ENCODE measurements at places on chromosomes 16 and 17. TPM values are rescaled to one million over a fixed set of nuclear protein-coding genes. Genes with fewer than 3 reads are reported as not detected.
A peak's percentile ranks its signal among the peaks of the same experiment; 100 is the strongest.

- DNase-seq, result no peak
These were observed 17.1 kb downstream of the RND2 start for GRCh38 chr17:43042025-43042628.

DNA sequence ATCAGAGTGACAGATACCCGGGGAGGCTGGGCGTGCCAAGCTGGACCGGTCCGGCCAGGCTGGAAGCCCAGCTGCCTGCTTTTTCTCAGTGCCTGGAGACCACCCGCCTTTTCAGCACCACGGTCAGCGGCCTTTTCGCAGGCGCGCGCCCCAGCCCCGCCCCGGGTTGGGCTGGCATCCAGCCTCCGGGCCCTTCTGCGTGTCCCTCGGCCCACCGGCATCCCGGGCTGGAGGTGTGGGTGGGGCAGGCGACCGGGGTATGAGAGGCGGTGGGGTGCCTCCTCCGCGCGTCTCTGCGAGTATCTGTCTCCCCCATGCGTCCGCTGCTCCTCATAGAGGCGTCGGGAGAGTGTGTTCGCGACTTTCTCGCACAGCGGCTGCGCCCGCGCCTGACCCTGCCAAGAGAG, 102.5 kb downstream of the MRM1 start:
- peak; percentile 20 for DNase-seq

DNA sequence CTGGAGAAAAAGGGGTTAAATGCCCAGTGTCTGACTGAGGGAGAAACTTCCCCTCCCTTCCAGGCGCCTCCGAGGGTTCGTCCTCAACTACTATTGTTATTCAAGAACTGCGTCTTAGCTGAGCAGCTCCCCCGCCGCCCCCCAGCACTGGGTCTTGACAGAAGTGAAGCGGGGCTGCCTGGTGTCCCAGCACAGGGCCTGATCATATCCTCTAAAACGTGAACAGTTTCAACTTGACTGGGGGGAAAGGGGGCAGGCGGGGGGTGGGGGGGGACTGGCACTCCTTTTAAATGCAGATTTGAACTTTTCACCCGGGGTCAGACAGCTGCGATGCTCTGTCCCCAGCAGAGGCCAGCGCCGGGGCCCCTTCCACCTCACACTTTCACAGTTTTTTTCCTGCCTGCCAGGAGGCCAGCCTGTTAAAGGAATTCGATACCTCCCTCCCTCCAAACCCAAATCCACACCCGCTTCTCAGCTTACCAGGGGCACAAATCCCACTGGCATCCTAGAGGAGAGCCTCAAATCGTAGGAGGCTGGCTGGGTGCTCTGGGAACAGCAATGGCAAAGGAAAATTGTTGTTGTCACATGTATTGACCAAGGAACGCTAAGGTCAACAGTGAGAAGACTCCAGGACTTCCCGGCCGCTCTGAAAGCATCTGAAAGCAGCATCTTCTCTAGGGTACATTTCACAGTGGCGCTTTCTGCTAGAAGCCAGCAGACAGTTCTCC, 14.5 kb downstream of the ZFHX3 start:
- DNase-seq, result no peak

GRCh38 chr17:7838090-7839075, 4.4 kb downstream of the KDM6B start:
- peak; percentile 44 for DNase-seq

DNA sequence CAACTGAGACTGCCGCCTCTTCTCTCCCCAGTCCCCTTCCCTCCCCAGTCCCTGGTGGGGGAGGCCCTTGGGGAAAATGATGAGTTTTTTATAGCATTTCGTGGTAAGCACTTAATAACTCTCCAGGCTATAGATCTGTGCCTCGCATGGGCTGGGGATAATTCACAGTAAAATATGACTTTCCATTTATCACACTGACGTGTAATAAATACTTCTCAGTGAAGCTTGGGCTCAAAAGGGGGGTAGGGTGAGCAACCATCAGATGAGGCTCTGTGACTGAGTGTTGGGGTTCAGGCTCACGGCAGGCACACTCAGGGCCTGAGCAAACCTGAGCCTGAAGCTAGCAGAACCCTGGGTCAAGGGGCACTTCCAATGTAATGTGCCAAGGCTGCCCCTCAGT, 101.6 kb downstream of the CCT6B start:
- DNase-seq, result no peak

DNA sequence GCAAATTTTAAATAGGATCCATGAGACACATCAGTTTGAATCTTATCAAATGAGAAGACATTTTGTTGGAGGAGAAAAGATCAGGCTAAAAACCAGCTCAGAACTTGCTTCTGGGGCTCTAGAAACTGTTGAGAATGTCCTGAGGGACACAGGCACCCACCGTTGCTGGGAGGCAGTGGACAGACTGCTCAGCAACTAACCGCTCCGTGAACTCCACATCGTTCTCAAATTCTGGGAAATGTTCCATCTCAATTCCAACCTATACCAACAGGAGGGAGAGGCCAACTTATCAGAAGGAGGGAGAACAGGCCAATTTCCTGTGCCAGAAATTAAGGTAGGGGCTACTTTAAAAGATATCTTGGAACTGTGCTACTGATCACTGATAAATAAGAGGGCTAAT, 8.3 kb downstream of the TAT start:
- DNase-seq, result no peak

DNA sequence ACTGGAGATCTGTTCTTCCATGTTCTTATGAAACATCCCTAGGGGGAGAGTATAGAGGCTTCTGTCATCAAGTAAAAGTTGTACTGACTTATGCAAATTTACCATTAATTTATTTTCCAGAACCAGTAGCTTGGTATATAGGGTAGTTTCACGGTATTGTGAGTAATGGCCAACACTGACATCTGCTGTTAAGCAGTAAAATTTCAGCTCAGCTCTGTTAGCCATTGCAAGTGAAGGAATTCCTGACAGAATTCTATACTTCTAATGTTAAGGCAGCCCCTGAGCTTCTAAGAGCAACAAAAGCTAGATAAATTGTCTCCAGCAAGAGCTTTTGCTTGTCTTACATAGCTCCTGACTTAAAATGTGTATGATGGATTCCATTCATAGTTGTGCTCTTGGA, 613.5 kb upstream of the C16orf82 start:
- DNase-seq, result no peak

DNA sequence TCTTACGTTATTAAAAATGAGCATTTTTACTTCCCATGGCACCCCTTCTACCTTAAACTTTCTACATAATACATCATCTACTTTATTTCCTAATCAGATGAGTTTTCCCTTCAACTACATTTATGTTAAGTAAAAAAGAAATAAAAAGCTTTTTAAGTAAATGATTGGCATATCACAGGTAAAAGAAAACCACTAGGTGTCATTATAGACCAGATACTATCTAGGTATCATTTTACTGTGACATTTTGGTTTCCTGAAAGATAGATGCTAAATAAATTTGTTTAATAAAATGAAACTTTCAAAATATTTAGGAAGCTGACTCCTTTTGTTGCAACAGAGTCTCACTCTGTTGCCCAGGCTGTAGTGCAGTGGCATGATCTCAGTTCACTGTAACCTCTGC, 3.8 kb upstream of the CMTM1 start:
- no peak for DNase-seq

DNA sequence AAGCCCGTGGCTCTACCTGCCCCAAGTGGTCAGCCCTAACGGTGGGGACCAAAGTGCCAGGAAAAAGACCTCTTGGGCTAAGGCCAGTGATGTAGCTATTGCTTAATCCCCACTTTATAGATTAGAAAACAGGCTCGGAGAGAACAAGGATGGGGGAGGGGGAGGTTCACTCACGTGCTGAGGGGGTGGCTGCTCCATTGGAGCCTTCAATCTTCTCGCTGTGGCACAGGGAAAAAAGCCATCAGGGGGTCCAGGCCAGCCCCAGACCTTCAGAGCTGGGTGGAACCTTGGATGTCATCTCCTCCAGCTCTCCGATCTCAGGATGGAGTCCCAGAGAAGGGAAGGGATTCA, 45.9 kb downstream of the SRCIN1 start:
- DNase-seq, result no peak

DNA sequence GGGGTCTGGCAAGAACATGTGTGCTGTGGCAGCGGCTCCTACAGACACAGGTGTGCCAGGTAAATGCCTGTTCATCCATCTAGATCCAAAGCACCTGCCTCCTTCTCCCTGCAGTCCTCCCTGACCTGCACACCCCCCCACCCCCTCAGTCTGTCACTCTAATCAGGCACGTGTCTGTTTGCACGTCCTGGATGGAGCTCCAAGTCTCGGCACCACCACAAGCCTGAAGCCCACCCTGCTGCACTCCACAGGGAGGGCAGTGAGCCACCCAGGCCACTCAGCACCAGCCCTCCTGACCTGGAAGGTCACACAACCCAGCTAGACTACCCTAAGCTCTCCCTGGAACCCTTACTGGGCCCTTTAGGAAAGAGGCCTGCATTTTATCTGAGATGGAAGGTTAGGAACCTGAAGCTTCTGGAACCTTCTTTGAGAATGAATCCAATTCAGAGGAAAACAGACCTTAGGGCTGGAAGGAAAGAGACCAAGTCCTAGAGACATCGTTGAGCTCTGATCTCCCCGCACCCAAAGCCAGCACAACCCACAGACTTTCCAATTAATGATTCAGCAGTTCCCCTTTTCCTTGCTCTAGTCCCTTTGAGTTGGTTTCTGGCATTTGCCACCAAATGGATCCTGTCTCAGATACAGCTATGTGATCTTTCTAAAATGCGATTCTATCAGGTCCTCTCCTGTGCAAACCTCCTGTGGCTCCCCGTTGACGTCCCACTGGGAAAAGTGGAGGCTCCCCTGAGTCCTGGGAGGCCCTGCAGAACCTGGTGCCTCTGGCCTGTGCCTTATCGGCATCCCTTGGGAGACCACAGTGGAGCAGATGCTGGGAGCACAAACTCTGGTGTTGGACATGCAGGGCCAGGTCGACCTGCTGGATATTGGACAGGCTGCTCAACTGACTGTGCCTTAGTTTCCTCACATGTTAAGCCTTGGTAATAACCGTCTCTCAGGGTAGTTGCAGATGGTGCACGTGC, 67.9 kb downstream of the PRMT7 start:
- no peak for DNase-seq

- DNase-seq, result no peak
These were observed 13.5 kb downstream of the EEF2K start for GRCh38 chr16:22219389-22220068.

- no peak for DNase-seq
These were observed 33.7 kb downstream of the TRIM25 start for GRCh38 chr17:56880133-56880532.

DNA sequence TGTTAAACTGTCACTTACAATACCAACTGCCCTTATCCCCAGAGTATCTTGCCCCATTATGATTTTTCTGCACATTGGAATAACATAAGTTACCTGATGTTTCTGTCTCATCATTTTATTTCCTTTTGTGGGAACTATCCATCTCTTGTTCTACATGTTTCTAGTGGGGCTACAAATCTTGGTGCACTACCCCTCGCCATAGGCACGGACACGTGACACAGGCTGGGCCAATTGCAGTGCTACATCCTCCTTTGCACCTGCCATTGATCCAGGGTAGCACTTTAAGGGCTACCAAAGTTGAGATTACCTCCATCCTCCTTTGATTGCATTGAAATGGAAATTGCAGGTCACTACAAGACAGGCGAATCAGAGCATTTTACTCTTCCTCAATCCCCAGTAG, 14.2 kb upstream of the SYT17 start:
- DNase-seq, result no peak

- DNase-seq, result peak; percentile 26
These were observed 4.7 kb upstream of the CHD3 start for GRCh38 chr17:7883781-7884386.

The NUDT7 gene
- 4.5 TPM for total RNA-seq

The CCL8 gene
- total RNA-seq, result not detected

The SLC22A31 gene
- total RNA-seq, result not detected

The CMTR2 gene
- total RNA-seq, result 27.4 TPM

The CCT6B gene
- 1.8 TPM for total RNA-seq

The CCDC144A gene
- total RNA-seq, result 0.95 TPM

The ASB16 gene
- not detected for total RNA-seq

The TAF15 gene
- total RNA-seq, result 291 TPM

The ARL5C gene
- not detected for total RNA-seq

Measured in CD8-positive, alpha-beta memory T cell (primary cell).